ENCODE measurements at places on chromosomes 4 and X. TPM values are rescaled to one million over a fixed set of nuclear protein-coding genes. Genes with fewer than 3 reads are reported as not detected.

Gene SASH3
- 0.34 TPM for total RNA-seq

Gene NSG1
- not detected for total RNA-seq

Gene SATL1
- not detected for total RNA-seq

Gene SLIT2
- 6.3 TPM for total RNA-seq

Gene GLRA3
- 0.11 TPM for total RNA-seq

Gene TAF7L
- not detected for total RNA-seq

Gene NR0B1
- total RNA-seq = not detected

Gene HELT
- total RNA-seq = not detected

Gene ADAMTS3
- total RNA-seq = 18.0 TPM

Gene MAGEA9B
- 12.8 TPM for total RNA-seq

Gene CXCL8
- total RNA-seq = 3.3 TPM

Gene SPANXA2
- total RNA-seq = not detected

Gene DDIT4L
- not detected for total RNA-seq

Gene TRAM1L1
- not detected for total RNA-seq

Gene FAT1
- total RNA-seq = 30.0 TPM

Gene SMIM10
- 8.3 TPM for total RNA-seq

Gene MAGEA11
- not detected for total RNA-seq

Gene SYN1
- total RNA-seq = 0.38 TPM

Gene CENPI
- total RNA-seq = 15.0 TPM

Gene MSX1
- 6.3 TPM for total RNA-seq

Gene FAT4
- 0.02 TPM for total RNA-seq

Gene SRPX2
- total RNA-seq = not detected

Gene AGA
- total RNA-seq = 10.0 TPM

Gene CLNK
- total RNA-seq = not detected
